Stimulated activated naive CD4-positive, alpha-beta T cell treated with Interleukin-2 at 50 U/mL for 16 hours (primary cell): ENCODE measurements at places on chromosomes 16 and 17.
A peak's percentile ranks its signal among the peaks of the same experiment; 100 is the strongest.

DNA sequence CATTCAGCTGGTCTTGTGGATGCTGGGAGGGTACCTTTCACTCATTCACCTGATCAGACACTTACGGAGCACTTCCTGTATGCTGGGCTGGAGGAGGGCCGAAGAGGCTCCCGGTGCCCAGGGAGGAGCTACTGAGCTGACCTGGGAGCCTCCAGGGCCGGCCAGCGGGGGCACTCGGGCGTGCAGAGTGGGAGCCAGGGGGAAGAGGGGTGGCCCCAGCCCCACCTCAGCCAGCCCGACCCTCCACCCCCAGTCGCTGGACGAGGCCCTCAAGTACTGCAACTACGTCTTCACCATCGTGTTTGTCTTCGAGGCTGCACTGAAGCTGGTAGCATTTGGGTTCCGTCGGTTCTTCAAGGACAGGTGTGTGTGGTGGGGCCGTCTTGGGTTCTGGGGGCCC lies 10.3 kb downstream of the TPSG1 start:
- no peak for DNase-seq

GRCh38 chr17:18217412-18218015 lies 7.9 kb upstream of the LLGL1 start:
- DNase-seq, result peak; percentile 67

DNA sequence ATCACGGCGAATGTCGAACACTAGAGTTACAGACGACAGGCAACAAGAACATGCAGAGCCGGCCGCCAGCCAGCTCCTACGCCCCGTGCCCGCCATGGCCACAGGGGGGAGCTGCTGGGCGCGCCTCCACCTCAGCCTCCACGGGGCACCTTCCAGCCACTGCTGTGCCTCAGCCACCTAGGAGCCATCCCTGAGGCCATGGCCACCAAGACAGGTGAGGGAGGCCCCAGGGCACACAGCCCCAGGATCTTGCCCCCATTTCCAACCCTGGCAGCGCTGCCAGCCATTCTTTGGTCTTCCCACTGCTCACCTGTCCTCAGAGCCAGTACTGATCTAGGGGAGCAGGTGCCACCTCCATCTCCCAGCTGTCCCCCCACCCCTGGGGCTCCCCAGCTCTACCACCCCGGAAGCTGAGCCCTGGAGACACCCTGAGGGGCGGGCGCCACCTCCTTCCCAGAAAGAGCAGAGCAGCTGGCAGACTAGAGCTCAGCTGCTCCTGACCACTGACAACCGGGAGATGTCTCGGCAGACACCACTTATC lies 11.8 kb downstream of the GNPTG start:
- peak; percentile 58 for DNase-seq

- DNase-seq, result no peak
These were observed 331 bp upstream of the ZNF287 start for GRCh38 chr17:16569358-16569712.

DNA sequence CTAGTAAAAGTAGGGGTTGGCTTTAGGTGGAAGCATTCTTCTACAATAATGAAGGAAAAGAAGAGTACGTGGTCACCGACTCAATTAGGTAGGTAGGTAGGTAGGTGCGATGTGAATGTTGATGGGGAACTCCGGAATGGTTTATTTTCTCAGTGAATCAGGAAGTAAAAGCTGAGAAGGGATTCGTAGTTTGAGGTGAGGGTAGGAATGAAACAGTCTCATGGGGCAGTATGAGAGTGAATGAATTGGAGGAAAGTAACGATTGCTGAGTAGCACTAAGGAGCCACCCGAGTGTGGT lies 13.9 kb downstream of the PER1 start:
- DNase-seq, result no peak

GRCh38 chr16:91484-91883 lies 13.5 kb downstream of the MPG start:
- no peak for DNase-seq

GRCh38 chr17:49575679-49576087 lies at the start of gene NXPH3:
TSS of gene NXPH3 (plus strand) at chr17:49575871. CDS start at chr17:49576220, 349 bp downstream.
- DNase-seq, result peak; percentile 47

- DNase-seq, result no peak
These were observed 120.5 kb downstream of the ZFHX3 start for GRCh38 chr16:72927199-72928089.

- no peak for DNase-seq
These were observed 117.1 kb downstream of the ZNF423 start for GRCh38 chr16:49738832-49739231.

GRCh38 chr17:72726936-72727335 lies 365.6 kb downstream of the SLC39A11 start:
- peak; percentile 7 for DNase-seq

GRCh38 chr17:62920300-62920699 lies 45.7 kb upstream of the TANC2 start:
- DNase-seq, result no peak

- DNase-seq, result no peak
These were observed 4.5 kb upstream of the JPT2 start for GRCh38 chr16:1673424-1674151.

DNA sequence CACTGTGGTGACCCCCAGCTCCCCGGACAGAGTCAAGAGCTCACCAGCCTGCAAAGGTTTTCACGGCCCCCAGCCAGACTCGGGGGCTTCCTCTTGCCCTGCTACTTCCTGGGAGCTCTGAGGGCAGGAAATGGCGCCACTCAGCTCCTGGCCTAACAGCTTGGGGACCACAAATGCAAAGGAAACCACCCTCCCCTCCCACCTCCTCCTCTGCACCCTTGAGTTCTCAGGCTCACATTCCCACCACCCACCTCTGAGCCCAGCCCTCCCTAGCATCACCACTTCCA lies 375 bp upstream of the SPN start:
- peak; percentile 26 for DNase-seq

DNA sequence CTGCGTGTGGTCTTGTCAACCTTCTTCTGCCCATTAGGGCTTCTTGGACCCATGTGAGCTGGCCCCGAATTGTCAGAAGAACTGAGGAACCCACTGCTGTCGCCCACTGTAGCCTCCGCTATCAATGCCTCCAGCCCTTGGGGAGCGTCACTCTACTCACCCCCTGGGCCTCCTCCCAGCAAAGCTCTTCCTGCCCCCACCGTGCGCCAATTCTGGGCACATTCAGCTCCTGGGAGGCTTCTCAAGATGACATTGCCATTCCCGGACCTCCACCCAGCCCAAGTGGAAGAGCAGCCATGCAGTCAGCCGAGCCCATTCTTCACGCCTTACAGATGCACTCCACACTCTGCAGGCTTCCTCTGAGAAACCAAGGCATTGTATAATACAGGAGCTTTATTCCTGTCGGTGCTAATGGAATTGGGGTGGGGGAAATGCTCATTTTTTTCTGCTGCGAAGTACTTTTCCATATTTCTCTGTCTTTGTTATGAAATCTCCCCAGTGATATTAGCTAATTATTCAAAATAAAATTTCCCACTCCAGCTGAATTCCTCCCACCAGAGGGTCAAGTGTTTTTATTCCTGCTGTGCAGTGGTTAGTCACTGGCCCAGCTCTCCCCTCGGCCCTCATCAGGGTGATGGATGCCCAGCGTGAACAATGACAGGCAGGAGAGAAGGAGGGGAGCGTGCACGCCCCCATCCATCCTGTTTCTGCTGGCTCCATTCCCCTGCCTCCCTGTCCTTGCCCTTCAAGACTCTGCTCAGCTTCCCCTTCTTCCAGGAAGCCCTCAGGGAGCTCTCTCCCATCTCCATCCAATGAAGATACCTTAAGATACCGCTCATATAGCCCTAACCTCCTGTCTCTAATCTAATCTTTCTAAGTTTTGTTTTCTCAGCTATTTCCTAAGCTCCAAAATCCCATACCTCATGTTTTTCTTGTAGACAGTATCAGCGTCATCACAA lies 87.7 kb downstream of the C16orf95 start:
- DNase-seq, result no peak

- DNase-seq, result no peak
These were observed 95.3 kb upstream of the CRHR1 start for GRCh38 chr17:45688820-45689219.

GRCh38 chr17:81990836-81991683 lies 13.6 kb downstream of the ASPSCR1 start:
- no peak for DNase-seq

DNA sequence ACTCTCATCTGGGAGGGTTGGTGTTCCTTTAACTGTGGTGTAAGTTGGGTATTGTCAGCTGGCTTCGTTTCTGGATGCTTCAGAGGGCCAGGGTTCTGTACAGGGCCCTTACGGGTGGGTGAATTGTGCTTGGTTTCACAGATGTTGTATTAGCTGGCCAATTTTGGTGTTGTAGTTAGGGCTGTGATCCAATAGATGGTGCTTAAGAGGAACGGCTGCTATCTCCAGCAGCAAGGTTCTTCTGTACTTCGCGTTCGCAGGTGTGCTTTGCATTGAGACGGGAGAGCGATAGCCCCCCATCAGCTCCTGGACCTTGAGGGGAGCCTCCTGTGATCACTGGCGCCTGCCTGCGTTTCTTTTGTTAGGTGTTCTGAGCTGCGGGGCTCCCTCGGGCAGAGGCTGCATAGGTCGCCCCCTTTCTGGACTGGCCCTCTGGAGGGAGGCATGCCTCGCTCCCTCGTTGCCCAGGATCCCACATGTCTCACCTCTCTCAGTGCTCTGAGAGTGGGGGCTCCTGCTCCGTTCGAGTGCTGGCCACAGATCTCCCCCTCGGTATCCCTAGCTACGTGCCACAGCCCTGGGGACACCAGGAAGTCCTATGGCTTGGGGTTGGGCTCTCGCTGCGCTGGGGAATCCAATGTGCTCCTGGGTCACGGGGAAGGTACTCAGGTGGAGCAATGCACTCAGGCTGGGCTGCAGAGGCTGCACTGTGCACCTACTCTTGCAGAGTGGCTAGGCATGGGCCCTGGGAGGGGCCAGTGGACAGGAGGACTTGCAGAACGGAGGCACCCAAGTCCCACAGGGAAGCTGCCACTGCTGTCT lies 837 bp upstream of the PRDM7 start:
- no peak for DNase-seq

DNA sequence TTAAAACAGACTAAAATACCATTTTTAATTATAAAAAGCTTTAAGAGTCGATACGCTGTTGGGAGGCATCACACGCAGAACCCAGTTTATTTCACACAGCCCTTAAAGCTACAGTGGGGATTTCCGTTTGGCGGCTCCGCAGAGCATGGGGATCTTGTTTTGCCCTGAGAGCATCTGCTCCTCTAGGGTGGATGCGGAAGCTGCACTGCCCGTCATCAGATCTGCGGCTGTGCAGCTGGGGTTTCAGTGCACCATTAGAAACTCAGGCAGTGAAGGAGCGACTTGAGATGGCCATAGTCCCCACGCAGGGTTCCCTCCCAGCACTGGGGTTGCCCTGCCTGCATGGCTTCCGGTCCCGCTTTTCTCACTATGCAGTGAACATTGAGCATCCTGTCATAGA lies 62.2 kb upstream of the CHMP6 start:
- DNase-seq, result no peak

DNA sequence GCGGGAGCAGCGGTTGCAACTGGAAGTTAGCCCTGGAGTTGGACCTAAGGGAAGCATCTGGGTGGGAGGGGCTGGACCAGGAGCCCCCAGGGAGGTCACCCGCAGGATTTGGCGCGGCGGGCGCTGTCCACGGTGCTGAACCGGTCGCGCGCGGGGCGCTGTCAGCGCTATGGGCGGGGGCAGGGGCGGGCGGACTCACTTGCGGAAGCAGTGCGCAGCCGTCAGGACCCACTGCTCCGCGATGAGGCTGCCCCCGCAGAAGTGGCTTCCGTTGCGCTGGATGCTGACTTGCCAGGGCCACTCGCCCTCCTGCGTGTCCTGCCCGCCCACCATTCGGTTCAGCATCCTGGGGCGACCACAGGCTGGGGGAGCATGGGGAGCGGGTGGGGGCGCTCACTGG lies 4.5 kb downstream of the PRSS27 start:
- DNase-seq, result peak; percentile 76

GRCh38 chr16:4536391-4537106 lies 2.0 kb downstream of the CDIP1 start:
- DNase-seq, result no peak

DNA sequence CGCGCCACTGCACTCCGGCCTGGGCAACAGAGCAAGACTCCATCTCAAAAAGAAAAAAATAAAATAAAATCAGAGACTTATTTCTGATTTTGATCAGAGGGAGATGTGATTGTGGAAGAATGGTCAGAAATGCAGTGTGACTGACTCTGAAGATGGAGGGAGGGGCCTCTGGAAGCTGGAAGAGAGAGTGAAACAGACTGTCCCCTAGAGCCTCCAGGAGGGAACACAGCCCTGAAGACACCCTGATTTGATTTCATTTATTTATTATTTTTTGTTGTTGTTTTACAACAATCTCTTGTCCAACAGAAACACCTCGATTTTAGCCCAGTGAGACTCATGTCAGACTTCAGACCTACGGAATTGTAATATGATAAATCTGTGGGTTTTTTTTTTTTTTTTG lies 26.1 kb downstream of the BCL7C start:
- no peak for DNase-seq

GRCh38 chr17:56832446-56832845 lies 1.3 kb downstream of the C17orf67 start:
- no peak for DNase-seq

DNA sequence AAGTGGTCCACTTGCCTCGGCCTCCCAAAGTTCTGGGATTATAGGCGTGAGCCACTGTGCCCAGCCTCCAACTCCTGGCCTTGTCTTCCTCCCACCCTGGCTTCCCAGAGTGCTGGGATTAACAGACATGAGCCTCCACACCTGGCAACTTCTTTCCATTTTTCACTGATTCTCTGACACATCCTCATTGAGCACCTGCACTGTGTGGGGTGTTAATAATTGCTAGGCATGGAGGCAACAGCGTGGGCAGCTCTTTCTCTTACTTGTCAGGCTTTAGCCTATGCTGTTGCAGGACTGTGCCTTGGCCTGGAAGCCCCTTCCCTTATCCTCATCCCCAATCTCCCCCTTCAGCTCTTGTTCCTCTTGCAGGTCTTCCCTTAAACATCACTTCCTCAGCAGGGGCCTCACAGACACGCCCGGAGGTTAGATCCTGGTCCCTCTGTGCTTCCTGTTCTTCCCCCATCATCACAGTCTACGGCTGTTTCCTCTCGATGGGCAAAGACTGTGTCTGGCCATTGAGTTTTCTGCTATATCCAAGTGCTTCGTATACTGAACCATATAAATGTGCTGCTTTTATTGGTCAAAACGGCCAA lies 7.9 kb downstream of the QPRT start:
- DNase-seq, result no peak

GRCh38 chr16:63913290-63913689 lies 1208.6 kb downstream of the CDH11 start:
- DNase-seq, result no peak

- no peak for DNase-seq
These were observed 39.3 kb downstream of the TADA2A start for GRCh38 chr17:37446027-37446426.

GRCh38 chr16:55367301-55367811 lies 43.4 kb downstream of the IRX6 start:
- DNase-seq, result no peak

GRCh38 chr16:17320009-17320408 lies 150.8 kb downstream of the XYLT1 start:
- no peak for DNase-seq
